ENCODE measurements at places on chromosomes 1 and 21.

DNA sequence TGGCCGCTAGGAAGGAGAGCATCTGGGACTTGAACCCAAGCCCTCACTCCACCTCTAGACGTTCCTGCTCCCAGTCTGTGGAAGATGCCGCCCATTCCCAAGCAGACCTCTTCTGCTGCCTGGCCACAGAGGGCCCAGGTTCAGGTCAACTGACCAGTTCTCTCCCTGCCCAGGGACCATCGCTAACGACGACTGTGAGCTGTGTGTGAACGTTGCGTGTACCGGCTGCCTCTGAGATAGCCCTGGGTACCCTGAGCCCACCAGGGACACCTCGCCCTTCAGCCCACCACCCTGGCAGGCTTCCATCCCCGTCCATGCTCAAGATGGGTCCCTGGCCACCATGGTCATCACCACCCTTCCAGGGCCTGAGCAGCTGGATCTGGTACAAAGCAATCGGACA is 2.2 kb downstream of the GUCA2B start:
- no peak for DNase-seq

GRCh38 chr1:155181371-155182051 is 7.9 kb downstream of the TRIM46 start:
- DNase-seq = no peak

DNA sequence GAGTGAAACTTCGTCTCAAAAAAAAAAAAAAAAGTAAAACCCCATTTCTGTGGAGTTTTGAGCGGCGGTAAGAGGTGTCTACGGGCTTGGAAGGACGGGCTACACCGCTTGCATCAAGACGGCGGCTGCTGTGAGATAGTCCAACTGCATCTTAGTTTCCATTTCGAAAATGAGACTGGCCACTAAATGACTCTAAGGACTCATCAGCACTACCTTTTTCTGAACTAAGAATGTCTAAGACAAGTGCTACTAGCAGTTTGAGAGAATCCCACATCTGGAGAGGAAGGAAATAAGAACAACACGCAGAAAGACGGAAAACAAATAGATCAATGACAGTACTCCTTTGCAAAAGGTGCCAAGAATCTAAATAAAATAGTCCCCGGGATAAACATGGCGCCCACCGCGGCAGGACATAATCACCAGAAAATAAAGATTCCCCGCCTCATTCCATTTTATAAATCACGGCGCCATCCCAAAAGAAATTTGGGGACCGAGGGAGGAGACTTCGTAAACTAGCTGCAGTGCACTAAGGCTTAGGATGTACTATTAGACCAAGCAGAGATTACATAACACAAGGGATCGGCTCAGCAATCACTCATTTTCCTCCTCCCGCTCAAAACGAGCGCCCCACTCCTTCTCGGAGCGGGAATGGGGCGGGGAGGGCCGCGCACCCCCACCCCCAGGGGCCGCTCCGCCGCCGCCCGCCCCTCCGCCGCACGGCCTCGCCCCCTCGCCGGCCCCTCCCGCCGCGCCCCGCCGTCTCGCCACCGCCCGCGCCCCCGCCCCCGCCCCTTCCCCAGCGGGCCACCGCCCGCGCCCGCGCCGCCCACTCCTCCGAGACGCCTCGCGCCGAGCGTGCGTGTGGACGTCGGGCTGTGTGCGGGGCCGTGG is 1.1 kb downstream of the POGZ start:
- peak; percentile 89 for DNase-seq

GRCh38 chr1:34929853-34930701 is 627 bp upstream of the DLGAP3 start:
- no peak for DNase-seq

Measured in right forelimb (tissue), 1 donor.